AG20443 (cell line): ENCODE measurements at places on chromosomes 2 and 18.
A peak's percentile ranks its signal among the peaks of the same experiment; 100 is the strongest.

GRCh38 chr18:51563396-51563795 is 365.9 kb upstream of the MEX3C start:
- DNase-seq: no peak

DNA sequence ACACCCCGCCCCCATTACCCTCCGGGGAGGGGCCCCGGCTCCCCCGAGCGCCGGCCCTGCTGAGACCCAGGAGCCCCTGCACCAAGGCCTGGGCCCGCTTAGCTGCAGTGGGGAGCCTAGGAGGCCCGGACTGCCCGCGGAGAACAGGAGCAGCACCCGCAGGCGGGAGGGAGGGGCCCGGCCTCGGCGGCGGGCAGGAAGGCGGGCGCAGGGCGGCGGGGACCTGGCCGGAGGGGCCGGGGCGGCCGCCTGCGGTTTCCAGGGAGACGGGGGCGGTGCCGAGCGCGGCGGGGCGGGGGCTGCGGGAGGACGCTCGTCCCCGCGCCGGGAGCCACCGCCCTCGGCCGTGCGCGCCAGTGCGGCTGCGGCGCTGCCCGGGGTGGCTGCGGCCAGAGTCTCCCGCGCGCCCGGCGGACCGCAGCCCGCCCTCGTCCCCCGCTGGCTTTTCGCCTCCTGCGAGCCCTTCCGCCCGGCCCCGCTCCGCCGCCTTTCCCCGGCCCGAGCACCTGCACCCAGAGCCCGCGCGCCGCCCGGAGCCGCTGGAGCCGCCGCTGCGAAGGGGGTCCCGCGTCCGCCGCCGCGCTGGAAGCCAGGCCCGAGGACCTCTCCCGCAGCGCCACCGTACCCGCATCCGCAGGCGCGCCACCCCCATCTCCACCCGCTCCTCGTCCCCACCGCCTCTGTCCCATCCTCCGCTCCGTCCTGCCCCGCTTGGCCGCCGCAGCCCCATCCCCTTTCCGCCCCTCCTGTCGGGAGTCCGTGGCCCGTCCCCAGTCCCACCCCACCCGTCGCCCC is 17.2 kb downstream of the GPC1 start:
- DNase-seq: peak; percentile 94

- DNase-seq: no peak
These were observed 187.3 kb upstream of the TNP1 start for GRCh38 chr2:217047209-217047608.

DNA sequence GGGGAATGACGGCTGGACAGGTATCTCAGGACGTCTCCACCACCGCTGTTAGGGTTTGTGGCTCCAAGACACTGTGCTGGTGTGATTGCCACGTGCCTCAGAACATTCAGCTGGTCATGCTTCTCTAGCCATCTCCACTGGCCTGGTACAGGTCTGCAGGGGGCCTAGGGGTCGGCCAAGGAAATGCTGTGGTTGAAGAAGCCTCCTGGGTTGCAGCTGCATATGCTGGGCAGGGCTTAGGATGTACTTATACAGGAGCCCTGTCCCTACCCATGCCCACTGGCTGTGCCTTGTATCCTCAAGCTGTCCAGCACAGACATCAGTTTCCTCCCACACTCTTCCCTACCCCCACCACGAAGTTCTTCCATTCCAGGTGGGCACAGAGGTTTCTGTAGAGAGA is 64.1 kb downstream of the NPPC start:
- no peak for DNase-seq

- no peak for DNase-seq
These were observed 1.6 kb downstream of the FEV start for GRCh38 chr2:218983263-218983933.

DNA sequence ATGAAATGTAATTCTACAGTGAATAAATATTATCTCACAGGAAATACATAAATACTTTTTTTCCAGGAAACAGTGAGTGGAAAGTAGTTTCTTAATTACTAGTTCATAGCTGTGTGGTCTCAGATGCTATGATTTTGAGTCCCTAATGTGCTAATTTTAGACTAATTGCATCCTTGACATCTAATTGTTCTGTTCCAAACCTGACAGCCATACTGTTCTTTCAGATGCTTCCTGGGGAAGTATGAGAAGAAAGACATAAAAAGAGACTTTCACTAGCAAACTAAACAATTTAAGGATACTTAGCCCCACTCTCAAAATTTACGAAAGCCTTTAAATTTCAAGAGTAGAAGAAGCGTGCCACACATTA is 350.9 kb upstream of the CDH20 start:
- DNase-seq: no peak
